Kidney epithelial cell (primary cell): ENCODE measurements at places on chromosomes 2 and 18.

- no peak for DNase-seq
Observed at GRCh38 chr18:79275992-79276391, 119.7 kb upstream of the NFATC1 start.

DNA sequence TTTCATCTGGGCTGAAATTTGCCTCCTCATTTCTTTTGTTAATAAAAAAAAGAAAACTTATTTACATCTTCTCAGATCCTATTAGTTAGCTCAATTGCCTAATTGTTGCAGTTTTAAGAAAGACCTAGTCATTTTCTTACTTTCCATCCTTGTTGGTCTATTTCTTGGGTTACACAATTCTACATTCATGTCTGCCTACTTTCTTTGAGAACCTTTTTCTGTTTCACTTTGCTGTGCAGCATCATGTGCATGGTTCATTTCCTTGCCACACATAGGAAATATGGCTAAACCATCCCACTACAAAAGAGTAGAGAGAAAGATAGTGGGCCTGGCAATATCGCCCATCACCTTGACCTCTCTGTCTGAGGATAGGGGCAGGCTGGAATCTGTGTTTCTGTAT is 780.7 kb upstream of the FANCL start:
- DNase-seq = no peak

DNA sequence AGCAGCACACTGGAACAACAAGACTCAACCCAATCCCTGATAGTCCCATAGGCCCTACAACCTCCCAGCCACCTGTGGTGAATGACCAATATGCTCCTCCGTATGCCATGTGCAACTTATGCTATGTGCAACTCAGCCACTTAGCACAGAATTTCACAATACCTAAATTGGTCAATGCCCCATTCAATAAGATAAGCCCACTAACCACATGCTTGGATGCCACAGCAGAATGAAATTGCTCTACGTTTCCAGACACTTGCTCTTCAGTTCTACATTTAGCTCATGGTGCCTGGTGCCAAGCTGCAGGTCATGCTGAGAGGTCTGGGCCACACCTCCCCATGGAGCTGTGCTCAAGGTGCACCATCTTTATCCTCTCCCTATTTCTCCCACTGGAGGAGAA is 159.8 kb downstream of the EN1 start:
- no peak for DNase-seq

- DNase-seq = no peak
Observed at GRCh38 chr2:124180635-124181034, 155.5 kb downstream of the CNTNAP5 start.

DNA sequence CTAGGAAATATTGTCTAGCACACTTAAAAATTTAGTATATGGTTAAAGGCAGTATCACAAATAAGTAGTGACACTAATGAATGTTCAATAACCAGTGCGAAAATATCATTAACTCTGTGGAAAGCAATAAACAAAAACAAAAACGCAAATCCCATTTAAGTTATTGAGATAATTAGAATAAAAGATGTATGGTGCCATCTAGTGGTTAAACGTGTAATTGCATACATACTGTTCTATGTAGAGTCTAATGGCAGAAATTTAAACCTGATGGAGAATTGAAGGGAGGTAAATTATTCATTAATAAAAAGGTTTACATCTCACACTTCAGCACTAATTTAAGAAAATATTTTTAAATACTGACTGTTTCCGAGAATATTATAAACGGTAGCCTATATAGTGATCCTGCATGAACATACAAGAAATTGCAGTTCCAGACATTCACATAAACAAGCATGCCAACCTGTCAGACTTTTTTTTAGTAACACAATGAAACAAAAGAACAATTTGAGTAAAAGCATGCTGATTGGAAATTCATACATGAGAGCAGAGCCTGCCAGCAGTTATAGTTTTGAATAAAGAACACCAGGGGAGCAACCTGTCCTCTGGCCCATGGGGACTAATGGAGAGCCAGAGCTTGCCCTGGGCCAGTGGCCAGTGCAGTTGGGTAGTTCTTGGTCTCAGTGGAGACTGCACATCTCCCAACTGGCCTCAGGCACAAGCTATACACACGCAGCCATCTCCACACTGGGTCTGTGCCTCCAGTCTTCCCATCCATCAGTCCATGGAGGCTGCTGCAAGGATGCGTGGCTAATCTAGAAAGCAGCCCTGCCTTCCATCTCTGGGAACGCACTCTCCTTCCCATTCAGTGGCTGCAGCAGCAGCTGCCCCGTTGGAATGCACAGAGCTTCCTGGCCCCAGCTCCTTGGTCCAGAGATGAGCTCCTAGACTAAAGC is 28.0 kb downstream of the GCG start:
- no peak for DNase-seq

DNA sequence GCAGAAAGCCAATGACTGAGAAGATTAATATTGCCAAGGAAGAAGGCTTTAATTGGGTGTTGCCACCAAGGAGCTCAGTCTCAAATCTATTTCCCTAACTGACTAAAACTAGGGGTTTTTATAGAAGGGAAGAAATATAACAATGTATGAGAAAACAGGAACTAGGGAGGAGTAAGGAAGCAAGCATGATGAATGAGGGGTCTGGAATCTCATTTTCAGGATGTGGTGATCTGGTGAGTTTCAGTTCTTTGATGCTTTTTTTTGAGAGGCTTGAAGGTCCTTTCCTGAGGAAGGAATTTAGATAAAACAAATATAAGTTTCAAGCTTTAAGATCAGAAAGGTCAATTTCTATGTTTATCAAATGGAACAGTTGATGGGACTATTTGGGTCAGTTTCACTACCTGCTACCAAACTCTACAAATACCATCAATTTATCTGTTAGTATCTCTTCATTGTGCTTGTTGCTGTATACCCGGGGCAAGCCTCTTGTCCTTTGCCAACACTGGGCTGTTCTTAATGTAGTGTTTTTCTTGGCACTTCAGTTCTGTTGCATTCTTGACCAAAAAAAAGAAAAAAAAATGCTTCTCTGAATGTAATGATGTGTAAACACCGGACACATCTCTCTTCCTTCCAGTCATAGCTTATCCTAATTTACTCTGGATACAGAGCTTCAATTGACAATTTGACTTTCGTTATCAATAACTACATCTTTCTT is 357.0 kb downstream of the GALNT13 start:
- no peak for DNase-seq

- no peak for DNase-seq
Observed at GRCh38 chr2:204115137-204116056, 178.8 kb downstream of the ICOS start.

- DNase-seq = no peak
Observed at GRCh38 chr18:27227721-27228120, 42.6 kb upstream of the CHST9 start.

GRCh38 chr2:159290289-159290907 is 3.9 kb upstream of the WDSUB1 start:
- peak; percentile 29 for DNase-seq

DNA sequence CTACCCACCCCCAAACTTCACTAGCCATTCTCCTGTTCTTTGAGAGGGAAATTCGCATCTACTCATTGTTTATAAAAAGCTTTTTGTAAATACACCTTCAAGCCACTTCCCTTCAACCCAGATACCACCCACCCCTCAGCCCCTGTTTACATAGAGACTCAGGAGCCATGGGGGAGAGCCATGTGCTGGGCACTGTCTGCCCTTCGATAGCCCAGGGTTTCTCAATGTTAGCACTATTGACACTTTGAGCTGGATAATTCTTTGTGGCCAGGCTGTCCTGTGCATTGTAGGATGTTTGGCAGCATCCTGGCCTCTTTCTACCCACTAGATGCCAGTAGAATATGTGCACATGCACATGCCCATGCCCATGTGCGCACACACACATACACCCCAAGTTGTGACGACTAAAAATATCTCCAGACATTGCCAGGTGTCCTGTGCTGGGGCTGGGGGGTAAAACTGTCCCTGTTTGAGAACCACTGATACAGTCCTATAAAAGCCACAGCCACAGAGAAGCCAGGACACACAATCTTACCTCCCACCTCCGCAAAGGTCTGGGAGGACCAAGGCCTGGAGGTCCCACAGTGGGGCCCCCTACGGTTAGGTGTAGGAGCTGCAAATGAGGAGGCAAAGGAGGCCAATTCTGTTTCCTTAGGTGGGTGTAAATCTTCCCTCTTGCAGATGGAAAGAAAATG is 44.5 kb upstream of the ASPRV1 start:
- DNase-seq = no peak

DNA sequence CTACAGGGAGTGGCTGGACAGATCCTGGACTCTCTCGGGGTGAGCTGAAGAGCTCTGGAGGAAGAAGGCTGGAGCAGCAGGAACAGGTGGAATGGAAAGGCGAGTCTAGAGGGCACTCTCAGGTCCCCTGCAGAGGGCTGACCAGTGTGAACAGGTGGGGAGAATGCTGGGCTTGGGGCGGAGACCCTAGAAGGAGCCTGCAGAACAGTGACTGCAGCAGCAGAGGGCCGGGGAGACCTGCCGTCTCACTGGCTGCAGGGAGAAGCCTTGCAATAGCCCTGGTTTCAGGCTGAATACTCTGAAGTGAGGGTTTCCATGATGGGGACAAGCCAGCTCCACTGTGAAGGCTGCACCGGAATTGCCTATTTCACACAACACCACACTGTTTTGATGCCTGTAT is 626.7 kb upstream of the SALL3 start:
- DNase-seq = no peak

GRCh38 chr2:54666131-54666633 is 57.3 kb upstream of the EML6 start:
- no peak for DNase-seq

DNA sequence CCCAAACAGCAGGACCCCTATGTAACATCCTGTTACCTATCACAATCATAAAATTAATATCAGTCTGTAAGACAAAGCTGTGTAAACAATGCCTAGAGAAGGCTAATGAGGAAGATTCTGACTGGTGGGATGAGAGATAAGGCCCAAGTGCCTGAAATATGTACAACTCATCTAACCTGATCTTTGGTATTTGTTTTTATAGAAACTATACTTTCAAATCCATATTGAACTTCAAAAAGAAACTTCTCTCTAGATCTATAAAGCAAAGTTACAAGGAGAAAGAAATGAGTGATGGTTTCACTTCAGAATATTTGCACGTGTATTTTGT is 36.1 kb upstream of the ITGA4 start:
- no peak for DNase-seq

DNA sequence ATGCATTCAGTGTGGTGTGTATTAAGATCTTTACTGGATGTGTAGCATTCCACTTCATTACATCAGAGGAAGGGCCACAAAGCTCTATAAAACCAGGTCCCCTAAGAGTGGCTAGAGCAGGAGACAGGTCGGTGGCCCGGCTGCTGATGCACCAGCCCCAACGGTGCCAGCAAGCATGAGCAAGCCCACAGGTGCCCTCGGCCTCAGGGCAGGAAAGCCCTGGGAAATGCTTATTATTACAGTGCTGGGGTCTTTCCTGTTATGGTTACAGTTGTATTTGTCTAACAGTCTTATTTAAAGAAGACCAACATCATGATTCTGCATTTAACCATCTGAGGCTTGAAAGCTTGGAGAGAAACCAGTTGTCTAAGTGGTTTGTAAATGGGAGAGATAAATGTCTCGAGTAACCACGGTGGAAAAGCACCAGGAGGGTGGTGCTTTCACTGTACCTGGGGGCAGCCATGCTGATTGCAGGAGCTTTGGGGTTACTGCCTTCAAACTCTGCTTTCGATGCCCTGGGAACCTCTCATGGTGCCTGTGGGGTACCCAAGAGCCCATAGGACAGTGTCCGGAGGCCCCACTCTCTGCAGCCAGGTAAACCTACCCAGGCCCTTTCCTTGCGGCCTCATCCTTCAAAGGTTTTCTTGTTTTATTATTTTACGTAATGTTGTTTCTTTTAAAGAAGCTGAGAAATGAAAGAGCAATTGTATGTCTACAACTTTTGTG is 133.1 kb downstream of the SH3RF3 start:
- no peak for DNase-seq

GRCh38 chr2:30828586-30828985 is 21.3 kb upstream of the CAPN13 start:
- DNase-seq = no peak

GRCh38 chr2:41736105-41736567 is 311.7 kb upstream of the PKDCC start:
- DNase-seq = no peak

- DNase-seq = no peak
Observed at GRCh38 chr2:36697424-36698066, 1.0 kb downstream of the VIT start.

- no peak for DNase-seq
Observed at GRCh38 chr2:172893111-172893510, 157.5 kb downstream of the RAPGEF4 start.

GRCh38 chr18:47108998-47109405 is 41.3 kb downstream of the HDHD2 start:
- no peak for DNase-seq

DNA sequence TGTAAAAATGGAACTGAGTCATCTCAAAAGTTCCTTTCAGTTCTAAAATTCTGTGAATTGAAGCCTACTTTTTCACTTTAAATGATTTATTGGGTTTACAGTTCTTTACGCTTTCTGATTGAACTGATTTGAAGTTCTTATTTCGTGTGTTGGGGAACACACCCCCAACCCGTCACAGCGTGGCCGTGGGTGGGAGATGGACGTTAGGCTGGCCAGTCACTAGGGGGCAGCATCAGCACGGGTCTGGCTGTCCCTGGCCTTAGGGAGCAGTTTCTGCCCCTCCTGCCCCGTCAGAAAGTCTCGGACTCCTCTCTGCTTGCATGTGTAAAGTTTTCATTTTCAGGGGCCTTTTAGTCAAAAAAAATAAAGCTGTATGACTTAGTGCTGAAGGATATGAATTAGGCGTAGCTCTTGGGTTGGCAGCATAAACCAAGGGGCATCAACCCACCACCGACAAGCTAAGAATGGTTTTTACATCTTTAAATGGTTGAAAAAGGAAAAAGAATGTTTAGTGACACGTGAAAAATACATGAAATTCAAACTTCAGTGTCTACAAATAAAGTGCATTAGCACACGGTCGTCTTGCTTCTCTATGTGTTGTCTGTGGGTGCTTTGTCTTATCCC is 63.4 kb downstream of the ZCCHC2 start:
- peak; percentile 21 for DNase-seq

DNA sequence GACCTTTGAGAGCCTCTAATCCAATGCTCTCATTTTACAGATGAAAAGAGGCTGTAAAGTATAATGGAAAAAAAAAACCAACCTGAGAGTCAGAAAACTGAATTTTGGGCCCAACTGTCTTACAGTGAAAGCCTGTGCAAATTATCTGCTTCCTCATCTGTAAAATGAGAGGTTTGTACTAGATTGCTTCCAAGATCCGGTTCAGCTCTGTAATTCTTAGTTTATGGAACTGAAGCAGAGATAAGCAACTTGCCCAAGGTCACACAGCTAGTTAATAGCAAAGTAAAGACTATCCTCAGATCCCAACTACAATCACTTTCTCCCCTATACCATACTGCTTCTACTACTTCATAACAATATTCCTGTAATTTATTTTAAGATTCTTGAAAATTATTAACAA is 6.3 kb downstream of the TLK1 start:
- DNase-seq = no peak

- no peak for DNase-seq
Observed at GRCh38 chr2:200049086-200049485, 93.7 kb downstream of the MAIP1 start.

- no peak for DNase-seq
Observed at GRCh38 chr2:206176121-206176520, 16.4 kb downstream of the EEF1B2 start.
